ENCODE measurements at places on chromosomes 12 and 14.
A peak's percentile ranks its signal among the peaks of the same experiment; 100 is the strongest.

DNA sequence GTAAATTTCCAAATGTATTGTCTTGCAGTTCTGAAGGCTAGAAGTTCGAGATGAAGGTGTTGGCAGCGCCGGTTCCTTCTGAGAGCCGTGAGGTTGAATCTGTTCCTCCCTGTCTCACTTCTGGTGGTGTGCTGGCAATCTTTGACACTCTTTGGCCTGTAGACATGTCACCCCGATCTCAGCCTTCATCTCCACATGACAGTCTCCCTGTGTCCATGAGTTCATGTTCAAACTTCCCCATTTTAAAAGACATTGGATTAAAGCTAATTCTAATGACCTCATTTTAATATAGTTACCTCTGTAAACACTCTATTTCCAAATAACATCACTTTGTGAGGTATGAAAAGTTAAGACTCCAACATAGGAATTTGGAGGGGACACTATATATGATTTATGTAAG lies 4.1 kb upstream of the RBM19 start:
- DNase-seq, result no peak

DNA sequence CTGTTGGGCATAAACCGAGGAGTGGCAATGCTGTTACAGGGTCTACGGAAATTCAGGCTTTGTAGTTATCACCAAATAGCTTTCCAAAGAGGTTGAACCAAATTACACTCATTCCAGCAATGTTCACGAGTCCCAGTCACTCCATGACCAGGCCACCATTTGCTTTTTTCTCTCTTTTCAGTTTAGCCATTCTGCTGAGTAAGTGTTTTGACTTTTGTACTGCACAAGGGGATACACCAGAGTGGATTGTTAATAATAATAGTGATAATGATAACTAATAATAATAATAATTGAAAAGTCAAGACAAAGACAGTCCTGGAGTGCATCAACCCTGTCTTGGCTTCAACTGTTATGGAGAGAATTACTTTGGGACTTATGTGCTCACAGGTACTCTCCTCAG lies 343.5 kb downstream of the AACS start:
- no peak for DNase-seq

- no peak for DNase-seq
Observed at GRCh38 chr12:113207613-113208040, 13.6 kb upstream of the TPCN1 start.

GRCh38 chr14:67967206-67967605 lies 147.6 kb downstream of the RAD51B start:
- DNase-seq, result no peak

DNA sequence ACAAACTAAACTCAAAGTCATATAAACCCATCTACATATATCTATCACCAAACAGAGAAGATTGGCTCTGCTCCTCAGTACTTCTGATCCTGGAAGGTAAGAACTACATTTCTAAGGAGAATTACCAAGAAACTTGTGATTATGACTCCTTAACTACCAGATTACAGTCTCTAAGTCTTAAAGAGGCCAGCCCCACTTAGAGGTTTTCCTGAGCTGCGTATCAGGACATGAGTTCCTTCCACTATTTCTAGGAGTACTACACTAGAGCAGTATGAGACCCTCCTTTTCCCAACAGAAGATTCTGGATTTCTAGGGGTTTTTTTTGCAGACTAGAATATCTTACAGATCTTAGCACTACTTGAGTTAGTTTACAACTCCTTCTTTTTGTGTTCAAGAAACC lies at the start of gene NOXRED1:
Gene NOXRED1 (minus strand): TSS at position 101 of the 400 bp plus-strand sequence. CDS start 634 bp downstream, outside the sequence.
- DNase-seq, result no peak

- DNase-seq, result no peak
Observed at GRCh38 chr14:96634481-96634880, 132.3 kb downstream of the PAPOLA start.

DNA sequence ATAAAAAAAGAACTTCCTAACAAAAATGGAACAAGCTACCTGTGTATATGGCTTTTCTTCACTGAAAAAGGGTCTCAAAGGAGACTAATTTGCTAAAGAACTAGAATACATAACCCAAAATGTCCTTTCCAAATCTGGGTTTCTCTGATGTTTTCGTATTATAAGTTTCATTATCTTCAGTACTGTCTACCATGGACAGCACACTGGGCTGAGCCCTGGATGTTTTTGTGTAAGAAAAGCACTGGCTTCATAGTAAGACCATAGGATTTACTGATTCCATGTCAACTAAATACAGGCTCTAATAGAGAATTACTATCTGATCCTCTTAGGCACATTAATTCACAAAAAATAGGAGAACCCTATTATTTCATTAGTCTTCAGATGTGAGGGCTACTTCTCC lies 94.3 kb upstream of the GPHB5 start:
- DNase-seq, result no peak

GRCh38 chr12:26360062-26360461 lies 164.7 kb downstream of the SSPN start:
- DNase-seq, result no peak

GRCh38 chr14:68501614-68502052 lies 291.2 kb downstream of the ZFP36L1 start:
- no peak for DNase-seq

GRCh38 chr12:50322206-50322605 lies 38.9 kb upstream of the LIMA1 start:
- DNase-seq, result no peak

DNA sequence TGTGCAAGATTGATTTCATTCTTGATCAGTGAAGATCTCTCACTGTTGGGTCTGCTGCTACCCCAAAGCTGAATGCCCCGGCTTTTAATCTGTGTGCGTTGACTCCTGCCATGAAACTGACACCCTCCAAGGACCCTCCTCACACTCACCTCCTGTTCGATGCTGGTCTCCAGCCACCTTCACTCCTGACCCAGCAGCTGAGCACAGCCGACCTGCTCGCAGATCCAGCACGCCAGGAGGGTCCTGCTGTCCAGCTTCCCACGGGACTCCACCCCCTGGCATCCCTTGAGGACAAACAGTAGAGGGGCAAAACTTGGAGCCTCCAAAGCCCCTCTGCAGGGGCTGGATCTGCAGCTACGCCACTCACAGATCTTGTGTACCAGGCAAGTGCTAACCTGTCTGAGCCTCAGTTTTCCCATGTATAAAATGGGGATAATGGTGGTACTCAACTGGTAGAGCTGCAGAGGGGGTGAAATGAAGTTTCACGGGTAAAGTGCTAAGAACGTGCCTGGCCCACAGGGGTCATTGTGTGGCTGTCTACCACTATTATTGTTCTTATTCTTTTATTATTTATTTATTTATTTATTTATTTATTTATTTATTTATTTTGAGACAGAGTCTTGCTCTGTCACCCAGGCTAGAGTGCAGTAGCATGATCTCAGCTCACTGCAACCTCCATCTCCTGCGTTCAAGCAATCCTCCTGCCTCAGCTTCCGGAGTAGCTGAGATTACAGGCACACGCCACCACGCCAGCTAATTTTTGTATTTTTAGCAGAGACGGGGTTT lies 178.0 kb downstream of the PHETA1 start:
- no peak for DNase-seq

- no peak for DNase-seq
Observed at GRCh38 chr12:93608313-93608712, 35.8 kb downstream of the SOCS2 start.

GRCh38 chr12:106197906-106198623 lies 49.8 kb downstream of the CKAP4 start:
- no peak for DNase-seq

- no peak for DNase-seq
Observed at GRCh38 chr14:26993556-26993955, 395.7 kb upstream of the NOVA1 start.

- no peak for DNase-seq
Observed at GRCh38 chr14:68977718-68978171, 1.4 kb downstream of the ACTN1 start.

- no peak for DNase-seq
Observed at GRCh38 chr12:39846971-39847650, 227.5 kb upstream of the ABCD2 start.

DNA sequence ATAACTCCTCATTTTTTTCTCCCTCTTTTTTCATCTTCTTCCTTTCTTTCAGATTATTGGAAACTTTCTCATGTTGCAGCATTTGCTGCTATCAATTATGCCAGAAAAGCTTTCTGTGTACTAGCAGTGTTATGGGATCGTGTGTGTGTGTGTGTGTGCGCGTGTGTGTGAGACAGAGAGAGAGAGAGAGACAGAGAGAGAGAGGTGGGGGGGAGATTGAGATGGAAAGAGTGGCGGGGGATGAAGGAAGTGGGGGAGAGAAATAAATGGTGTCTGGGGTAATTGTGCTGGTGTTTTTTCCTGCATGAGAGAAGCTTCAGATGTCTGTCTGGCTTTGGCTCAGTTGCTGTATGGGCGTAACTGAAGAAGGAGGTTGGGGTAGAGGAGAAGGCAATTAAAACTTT lies 268.9 kb downstream of the RAD51B start:
- DNase-seq, result no peak

GRCh38 chr14:68774771-68775613 lies 17.9 kb downstream of the ZFP36L1 start:
- no peak for DNase-seq

DNA sequence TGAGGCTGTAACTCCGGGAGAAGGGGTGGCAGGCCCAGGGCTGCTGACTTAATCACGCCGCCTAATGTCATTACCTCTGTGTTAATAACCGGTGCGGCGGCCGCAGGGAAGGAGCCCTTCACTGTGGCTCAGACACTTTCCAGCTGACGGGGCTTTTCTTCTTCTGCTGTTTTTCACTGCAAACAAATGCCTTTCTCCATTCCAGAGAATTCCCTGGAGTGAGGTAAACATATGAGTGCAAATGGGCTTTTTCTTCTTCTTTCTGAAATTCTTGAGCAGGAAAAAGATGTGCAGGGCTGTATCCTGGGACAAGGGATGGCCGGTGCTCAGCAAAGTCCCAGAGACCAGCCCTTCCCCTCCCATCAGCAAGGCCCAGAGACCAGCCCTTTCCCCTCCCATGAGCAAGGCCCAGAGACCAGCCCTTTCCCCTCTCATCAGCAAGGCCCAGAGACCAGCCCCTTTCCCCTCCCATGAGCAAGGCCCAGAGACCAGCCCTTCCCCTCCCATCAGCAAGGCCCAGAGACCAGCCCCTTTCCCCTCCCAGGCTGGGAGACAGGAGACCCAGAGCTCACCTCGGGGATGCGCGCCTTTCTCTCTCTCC lies 33.4 kb upstream of the FAM181A start:
- no peak for DNase-seq

GRCh38 chr12:131102493-131102931 lies 148.8 kb downstream of the ADGRD1 start:
- DNase-seq, result no peak

DNA sequence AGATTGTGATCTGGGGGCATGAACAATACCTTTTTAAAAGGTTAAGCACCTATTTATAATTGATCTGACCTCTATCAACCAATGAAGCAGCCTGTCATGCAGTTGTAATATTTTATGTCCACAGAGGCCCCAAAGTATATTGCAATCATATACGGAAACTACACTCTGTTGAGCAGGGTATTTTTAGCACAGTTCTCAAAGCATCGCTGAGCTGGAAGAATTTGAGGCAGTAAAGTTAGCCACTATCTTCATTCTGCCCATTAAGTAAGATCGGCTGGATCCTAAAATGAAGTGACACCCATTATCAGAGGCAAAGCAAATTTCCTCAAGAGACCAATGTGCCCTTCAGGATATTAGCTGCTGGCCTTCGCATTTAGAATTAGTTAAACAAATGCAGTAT lies 47.7 kb upstream of the GRIP1 start:
- DNase-seq, result no peak

- no peak for DNase-seq
Observed at GRCh38 chr12:41242603-41243002, 54.5 kb downstream of the PDZRN4 start.

- no peak for DNase-seq
Observed at GRCh38 chr12:115132145-115132544, 448.2 kb upstream of the TBX3 start.

DNA sequence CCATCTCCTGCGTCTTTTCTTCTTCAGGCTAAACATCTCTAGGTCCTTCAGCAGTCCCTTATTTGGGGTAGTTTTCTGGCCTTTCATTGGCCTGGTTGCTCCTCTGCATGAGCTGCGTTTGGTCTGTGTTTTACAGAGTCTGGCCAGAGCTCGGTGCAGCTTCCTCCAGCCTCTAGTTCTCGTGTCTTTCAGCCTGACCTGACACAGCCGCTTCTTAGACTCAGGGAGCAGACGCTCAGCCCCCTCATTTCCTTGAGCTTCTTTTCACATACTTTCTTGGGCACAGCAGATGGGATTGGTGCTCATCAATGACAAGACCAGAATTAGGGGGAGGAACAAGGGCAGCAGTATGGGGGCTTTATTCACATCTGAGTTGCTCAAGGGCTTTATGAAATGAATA lies 13.6 kb upstream of the GSG1 start:
- DNase-seq, result no peak

DNA sequence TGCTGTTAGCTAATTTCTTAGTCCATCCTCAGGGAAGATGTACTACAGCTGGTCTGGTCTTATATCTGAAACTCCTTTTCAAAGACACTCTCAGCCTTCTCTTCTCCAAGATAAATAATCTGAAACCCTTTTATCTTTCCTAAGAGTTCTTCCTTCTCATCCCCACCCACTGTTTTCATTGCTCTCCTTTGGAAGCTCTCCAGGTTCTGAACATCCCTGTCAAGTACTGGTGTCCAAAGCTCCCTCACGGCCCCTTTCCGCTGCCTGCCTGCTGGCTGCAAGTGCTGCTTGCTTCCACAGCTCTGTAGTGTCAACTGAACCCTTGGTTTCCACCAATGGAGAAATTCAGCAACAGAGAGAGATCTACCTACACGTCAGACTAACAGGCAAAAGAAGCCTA lies 6.6 kb upstream of the SLC6A13 start:
- no peak for DNase-seq

DNA sequence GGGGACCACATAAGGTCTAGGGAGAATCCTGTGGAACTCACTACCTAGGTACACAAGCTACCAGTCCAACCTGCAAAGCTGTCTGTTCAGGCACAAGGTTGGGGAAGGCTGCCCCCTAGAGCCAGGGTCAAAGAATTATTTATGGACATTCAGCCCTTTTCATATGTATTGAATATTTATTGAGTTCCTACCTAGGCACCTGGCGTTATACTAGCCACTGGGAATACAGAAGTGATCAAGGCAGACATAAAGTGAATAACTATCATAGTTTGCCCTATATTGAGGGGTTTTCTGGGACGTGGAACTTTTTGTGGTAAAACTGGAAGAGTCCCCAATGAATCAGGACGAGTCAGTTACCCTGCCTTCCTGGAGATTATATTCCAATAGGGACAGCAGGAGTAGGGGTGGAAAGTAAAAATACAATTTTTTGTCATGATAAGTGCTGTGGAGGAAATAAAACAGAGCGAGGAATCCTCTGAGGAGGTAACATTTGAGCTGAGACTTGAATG lies 5.8 kb upstream of the SLC48A1 start:
- DNase-seq, result peak; percentile 40

DNA sequence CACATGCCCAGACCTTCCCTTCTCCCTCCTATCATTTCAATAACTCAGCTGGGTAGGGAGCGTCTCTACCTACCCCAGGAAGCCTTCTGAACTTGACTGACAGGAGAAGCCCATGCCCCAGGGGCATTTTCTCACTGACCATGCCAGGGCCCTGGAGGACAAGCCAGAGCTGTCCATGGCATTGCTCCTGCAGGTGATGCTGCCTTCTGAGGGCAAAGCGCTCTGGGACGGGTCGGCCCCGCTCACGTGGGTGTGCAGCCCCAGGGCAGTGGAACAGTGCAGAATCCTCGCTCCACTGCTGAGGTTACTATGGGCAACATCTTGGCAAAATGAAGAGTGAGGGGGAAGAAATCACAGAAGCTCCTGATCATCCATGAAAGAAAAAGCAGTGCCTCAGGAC lies 28.5 kb upstream of the CIPC start:
- DNase-seq, result no peak

- no peak for DNase-seq
Observed at GRCh38 chr12:82411546-82412230, 53.4 kb downstream of the METTL25 start.
